Activated naive CD4-positive, alpha-beta T cell treated with anti-CD3 and anti-CD28 coated beads for 36 hours (primary cell): ENCODE measurements at places on chromosomes 11 and 22. TPM values are rescaled to one million over a fixed set of nuclear protein-coding genes. Genes with fewer than 3 reads are reported as not detected.

DNA sequence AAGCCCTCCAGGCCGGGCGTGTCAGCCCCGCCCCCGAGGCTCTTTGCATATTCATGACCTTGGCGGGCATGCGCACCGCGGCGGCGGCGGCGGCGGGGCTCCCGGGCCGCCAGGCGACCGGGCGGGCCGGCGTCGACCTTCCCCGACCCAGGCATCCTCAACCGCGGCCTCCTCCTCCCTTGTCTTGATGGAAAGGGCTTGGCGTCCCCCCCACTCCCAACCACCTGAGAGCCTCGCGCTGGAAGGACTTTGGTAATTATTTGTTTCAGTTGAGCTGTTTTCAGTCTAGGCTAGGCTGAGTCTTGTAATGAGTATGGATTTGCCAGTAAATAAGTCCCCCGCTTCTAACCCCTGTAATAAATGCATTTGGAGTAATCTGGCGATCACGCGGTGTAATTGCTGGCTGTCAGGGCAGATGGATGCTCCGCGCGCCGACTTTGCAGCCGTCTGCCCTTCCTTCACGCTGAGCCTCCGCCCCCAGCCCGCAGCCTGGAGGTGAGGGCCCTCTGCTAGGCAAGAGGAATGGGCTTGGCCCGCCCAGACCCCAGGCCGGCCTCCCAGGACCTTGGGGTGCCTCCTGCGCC, 25.2 kb downstream of the FLRT1 start:
- no peak overlapping the region for H3K27ac ChIP-seq
- no peaks in the 10 kb centered on the region for H3K36me3 ChIP-seq
- H3K4me3 ChIP-seq, result peak overlapping the region; percentile 56
- peaks cover 17% of the 10 kb centered on the region for H3K27me3 ChIP-seq

- H3K4me1 ChIP-seq, result no peaks in the 10 kb centered on the region
- no peak overlapping the region for H3K27ac ChIP-seq
- DNase-seq, result no peak
- H3K4me3 ChIP-seq, result no peak overlapping the region
These were observed 1396.7 kb downstream of the BRD1 start for GRCh38 chr22:48431014-48431413.

- H3K27ac ChIP-seq, result no peak overlapping the region
- peaks cover 3% of the 10 kb centered on the region for H3K4me1 ChIP-seq
- H3K27me3 ChIP-seq, result peaks cover 26% of the 10 kb centered on the region
These were observed 68.7 kb upstream of the FGF3 start for GRCh38 chr11:69887841-69888427.

DNA sequence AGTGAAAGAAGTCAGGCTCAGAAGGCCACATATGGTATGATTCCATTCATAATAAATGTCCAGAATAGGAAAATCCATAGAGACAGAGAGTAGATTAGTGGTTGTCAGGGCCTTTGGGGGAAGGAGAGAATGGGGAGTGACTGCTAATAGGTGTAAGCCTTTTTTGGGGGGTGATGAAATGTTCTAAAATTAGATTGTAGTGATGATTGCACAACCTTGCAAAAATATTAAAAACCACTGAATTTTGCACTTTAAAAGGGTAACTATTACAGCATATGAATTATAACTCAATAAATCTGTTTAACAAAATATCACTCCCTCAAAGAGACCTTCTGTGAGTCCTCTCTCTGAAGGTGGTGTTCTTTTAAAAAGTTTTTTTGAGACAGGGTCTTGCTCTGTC, 72.3 kb upstream of the GRK3 start:
- H3K4me3 ChIP-seq, result no peak overlapping the region
- H3K27ac ChIP-seq, result no peak overlapping the region
- H3K27me3 ChIP-seq, result no peaks in the 10 kb centered on the region
- peaks cover 24% of the 10 kb centered on the region for H3K36me3 ChIP-seq
- H3K4me1 ChIP-seq, result peaks cover 9% of the 10 kb centered on the region

- no peak overlapping the region for H3K4me3 ChIP-seq
- DNase-seq, result no peak
- H3K27ac ChIP-seq, result no peak overlapping the region
- no peaks in the 10 kb centered on the region for H3K27me3 ChIP-seq
These were observed 15.2 kb upstream of the LDHA start for GRCh38 chr11:18379201-18379600.

DNA sequence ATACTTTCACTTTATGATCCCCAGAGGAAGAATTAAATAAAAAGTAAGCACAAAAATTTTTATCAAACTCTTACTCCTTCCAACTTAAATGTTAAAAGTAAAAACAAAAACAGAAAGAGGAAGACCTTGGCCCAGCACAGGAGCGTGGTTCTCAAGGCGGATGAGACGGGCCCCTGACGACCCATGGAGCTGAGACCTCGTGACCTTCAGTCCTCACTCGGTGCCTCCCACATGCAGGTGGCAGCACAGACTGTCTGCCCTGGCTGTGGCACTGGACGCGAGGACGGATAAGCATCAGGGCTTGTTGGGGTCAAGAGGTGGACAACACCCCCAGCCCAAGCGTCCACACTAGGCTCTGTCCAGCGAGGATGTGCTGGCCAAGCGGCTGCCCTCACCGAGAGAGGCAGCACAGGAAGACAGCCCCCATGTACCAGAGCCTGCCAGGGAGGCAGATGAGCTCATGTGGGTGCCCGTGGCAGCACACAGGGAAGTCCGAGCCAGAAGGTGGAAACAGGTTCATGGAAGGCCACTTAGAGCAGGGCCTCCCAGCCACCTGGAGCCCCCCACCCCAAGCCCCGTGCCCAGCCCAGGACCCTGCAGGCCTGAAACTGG, 1389.8 kb downstream of the TBC1D22A start:
- H3K27ac ChIP-seq, result no peak overlapping the region
- no peaks in the 10 kb centered on the region for H3K4me1 ChIP-seq
- H3K4me3 ChIP-seq, result no peak overlapping the region

DNA sequence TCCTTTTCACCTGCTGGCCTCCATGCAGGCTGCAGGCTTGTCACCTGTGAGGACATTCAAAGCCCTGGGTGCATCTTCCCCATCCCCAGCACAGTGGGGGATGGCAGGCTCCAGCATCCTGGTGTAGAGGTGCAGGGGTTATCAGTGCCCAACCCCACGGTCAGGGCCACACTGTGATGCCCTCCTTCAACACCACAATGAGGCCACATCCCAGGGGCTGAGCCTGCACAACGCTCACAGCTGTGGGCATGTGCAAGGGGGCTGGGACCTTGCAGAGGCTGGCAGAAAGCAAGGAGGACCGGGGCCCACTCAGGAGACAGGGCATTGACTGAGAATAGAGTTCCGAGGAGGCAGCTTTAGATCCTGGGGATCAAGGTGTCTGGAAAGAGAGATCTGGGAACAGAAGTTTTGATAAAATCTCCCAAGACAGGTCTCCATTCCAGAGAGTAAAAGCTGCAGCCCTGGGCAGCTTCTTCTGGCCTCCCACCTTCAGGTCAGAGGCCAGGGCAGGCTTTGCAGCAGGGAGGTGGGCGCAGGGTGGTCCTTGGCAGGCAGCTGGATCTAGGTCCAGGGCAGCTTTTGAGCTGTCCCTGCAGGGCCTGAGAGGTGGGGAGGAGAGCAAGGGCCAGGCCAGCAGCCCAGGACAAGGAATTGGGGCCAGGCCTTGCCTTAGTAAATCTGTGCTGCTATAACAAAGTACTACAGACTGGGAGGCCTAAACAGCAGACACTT, 250.8 kb upstream of the B3GAT1 start:
- no peaks in the 10 kb centered on the region for H3K36me3 ChIP-seq
- no peak overlapping the region for H3K27ac ChIP-seq
- no peak for DNase-seq
- no peak overlapping the region for H3K4me3 ChIP-seq
- no peaks in the 10 kb centered on the region for H3K27me3 ChIP-seq

DNA sequence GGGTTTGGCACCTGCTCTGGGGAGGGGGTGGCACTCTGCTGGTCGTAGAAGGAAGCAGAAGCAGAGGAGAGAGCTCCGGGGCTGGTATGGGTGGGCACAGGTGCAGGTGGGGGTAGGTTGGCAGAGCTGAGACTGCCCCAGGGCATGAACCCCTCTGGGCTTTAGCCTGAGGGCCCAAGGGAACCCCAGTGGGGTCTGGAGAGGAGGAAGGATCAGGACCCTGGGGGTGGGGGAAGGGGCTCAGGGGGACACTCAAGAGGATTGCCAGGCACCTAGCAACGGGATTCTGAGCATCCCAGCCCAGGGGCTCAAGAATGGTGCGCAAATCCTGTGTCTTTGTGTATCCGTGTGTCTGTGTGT, 6.3 kb downstream of the ALDH3B2 start:
- no peaks in the 10 kb centered on the region for H3K36me3 ChIP-seq
- no peak overlapping the region for H3K4me3 ChIP-seq
- no peaks in the 10 kb centered on the region for H3K27me3 ChIP-seq
- no peak for DNase-seq
- H3K4me1 ChIP-seq, result no peaks in the 10 kb centered on the region
- H3K27ac ChIP-seq, result no peak overlapping the region

GRCh38 chr22:22871536-22872278, 15.9 kb upstream of the IGLL5 start:
- no peaks in the 10 kb centered on the region for H3K36me3 ChIP-seq
- peaks cover 1% of the 10 kb centered on the region for H3K4me1 ChIP-seq
- no peak overlapping the region for H3K4me3 ChIP-seq
- no peak for DNase-seq

DNA sequence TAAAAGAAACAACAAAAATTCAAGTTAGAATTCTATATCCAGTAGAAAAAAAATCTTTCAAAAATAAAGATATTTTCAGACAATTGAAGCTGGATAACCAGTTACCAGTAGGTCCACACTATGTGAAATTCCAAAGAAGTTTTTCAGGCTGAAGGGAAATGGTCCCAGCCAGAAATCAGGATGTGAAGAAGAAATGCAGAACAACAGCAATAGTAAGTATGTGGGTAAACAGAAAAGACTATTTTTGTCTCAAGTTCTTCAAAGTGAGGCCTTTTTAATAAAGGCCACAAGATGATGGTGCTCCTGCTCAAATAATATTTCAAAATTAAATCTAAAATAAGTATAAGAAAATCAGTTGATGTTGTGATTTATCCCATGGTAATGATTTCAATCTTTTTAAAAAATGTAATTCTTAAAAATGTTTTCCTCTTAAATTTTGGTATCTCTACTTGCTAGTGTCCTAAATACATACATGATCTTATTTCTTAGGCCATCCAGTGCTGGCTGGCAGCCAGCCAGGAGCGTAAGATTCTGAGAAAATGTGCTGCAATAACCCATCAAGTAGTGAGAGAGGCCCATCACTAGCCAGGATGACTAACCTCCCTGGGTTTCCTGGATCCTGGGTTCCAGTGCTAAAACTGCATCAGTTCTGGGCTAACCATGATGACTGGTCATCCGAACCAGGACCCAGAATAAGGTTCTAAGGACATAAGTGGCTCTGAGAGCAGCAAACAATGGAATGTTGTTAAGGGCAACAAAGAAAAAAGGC, 15.6 kb upstream of the UCP3 start:
- peak; percentile 39 for DNase-seq
- H3K27ac ChIP-seq, result no peak overlapping the region
- H3K36me3 ChIP-seq, result peaks cover 11% of the 10 kb centered on the region
- H3K4me1 ChIP-seq, result peaks cover 15% of the 10 kb centered on the region

- no peaks in the 10 kb centered on the region for H3K27me3 ChIP-seq
- no peak overlapping the region for H3K27ac ChIP-seq
- no peak for DNase-seq
- peaks cover 5% of the 10 kb centered on the region for H3K36me3 ChIP-seq
These were observed 24.0 kb downstream of the RAB30 start for GRCh38 chr11:83047515-83048225.

DNA sequence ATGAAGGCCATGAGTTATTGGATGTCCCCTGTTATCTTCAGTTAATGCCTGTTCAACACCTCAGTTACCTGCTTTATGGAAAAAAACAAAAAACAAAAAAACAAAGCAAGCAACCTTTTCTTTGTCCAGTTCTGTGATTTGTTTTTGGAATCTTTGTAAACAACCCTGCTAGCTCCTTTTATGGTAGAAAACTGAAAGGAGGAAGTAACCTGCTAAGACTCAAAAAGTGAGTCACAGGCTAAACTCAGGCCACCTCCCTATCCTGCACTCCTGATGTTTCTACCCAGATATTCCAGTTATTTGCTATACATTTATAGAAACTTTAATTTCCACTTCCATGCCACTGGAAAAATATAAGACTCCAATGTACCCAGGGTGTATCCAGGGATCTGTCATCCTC, 20.6 kb upstream of the TLCD5 start:
- H3K4me1 ChIP-seq, result no peaks in the 10 kb centered on the region
- H3K27me3 ChIP-seq, result peaks cover 11% of the 10 kb centered on the region
- no peak overlapping the region for H3K4me3 ChIP-seq
- H3K36me3 ChIP-seq, result no peaks in the 10 kb centered on the region

DNA sequence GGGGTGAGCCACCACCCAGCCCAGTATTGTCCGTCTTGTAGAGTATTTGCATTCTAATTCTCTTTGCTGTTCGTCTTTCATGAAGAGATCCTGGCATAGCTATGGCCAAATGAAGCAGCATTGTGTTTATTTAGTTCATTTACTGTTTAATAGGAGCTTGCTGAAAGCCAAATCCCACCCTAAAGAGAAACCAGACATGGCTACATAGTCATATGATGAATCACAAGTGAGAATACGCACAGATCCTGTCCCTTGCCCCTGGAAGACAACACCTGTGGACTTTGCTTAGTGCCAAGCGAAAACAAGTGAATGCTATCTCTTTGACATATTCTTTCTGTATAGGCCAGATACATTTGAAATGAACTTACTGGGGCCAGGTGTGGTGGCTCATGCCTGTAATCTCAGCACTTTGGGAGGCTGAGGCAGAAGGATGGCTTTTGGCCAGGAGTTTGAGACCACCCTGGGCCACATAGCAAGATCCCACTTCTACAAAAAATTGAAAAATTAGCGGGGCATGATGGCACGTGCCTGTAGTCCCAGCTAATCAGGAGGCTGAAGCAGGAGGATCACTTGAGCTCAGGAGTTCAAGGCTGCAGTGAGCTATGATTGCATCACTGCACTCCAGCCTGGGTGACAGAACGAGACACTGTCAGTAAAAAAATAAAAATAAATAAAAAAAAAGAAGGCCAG, 5.1 kb upstream of the ARFGAP3 start:
- H3K27ac ChIP-seq, result no peak overlapping the region
- no peak overlapping the region for H3K4me3 ChIP-seq
- no peaks in the 10 kb centered on the region for H3K27me3 ChIP-seq

- H3K4me1 ChIP-seq, result no peaks in the 10 kb centered on the region
- no peak for DNase-seq
- H3K27me3 ChIP-seq, result peaks cover 20% of the 10 kb centered on the region
- no peak overlapping the region for H3K4me3 ChIP-seq
- no peaks in the 10 kb centered on the region for H3K36me3 ChIP-seq
These were observed 50.3 kb downstream of the PKNOX2 start for GRCh38 chr11:125214601-125215565.

- H3K4me1 ChIP-seq, result peaks cover 99% of the 10 kb centered on the region
- peaks cover 2% of the 10 kb centered on the region for H3K36me3 ChIP-seq
- no peaks in the 10 kb centered on the region for H3K27me3 ChIP-seq
- H3K4me3 ChIP-seq, result peak overlapping the region; percentile 30
- H3K27ac ChIP-seq, result peak overlapping the region; percentile 86
These were observed 6.7 kb upstream of the SORL1-AS1 start for GRCh38 chr11:121459413-121460017.

GRCh38 chr11:130694488-130695045, 221.7 kb downstream of the SNX19 start:
- no peaks in the 10 kb centered on the region for H3K27me3 ChIP-seq
- no peaks in the 10 kb centered on the region for H3K36me3 ChIP-seq
- H3K4me3 ChIP-seq, result no peak overlapping the region
- no peak for DNase-seq
- no peak overlapping the region for H3K27ac ChIP-seq

The TSGA10IP gene
- not detected for total RNA-seq

The FXYD2 gene
- total RNA-seq, result 1.1 TPM

The CARNS1 gene
- 0.91 TPM for total RNA-seq

The SLC37A4 gene
- 30.3 TPM for total RNA-seq

The ALDH3B2 gene
- total RNA-seq, result not detected

The CATSPERZ gene
- 0.67 TPM for total RNA-seq

The BIK gene
- 2.5 TPM for total RNA-seq

The GAL3ST3 gene
- 0.17 TPM for total RNA-seq

The ELMOD1 gene
- total RNA-seq, result not detected

The OR10D3 gene
- total RNA-seq, result not detected

The ANO9 gene
- 28.9 TPM for total RNA-seq

The STIP1 gene
- 272 TPM for total RNA-seq

The OR5T1 gene
- total RNA-seq, result not detected

The HIC2 gene
- total RNA-seq, result 3.1 TPM

The DLG2 gene
- 3.3 TPM for total RNA-seq
